ENCODE measurements at places on chromosomes 13 and 19. TPM values are rescaled to one million over a fixed set of nuclear protein-coding genes. Genes with fewer than 3 reads are reported as not detected.

GRCh38 chr19:23774524-23774971 lies 15.9 kb upstream of the ZNF681 start:
- H3K36me3 ChIP-seq: peaks cover 34% of the 10 kb centered on the region
- H3K4me1 ChIP-seq: no peaks in the 10 kb centered on the region

Gene PGLYRP1
- not detected for total RNA-seq

Gene ONECUT3
- total RNA-seq: not detected

- H3K36me3 ChIP-seq: no peaks in the 10 kb centered on the region
Measured at GRCh38 chr19:38805180-38805579, 7.6 kb downstream of the LGALS4 start.

Gene EMP3
- 3.3 TPM for total RNA-seq

Measured in esophagus squamous epithelium (tissue), 5 donors.